Activated CD4-positive, alpha-beta T cell treated with anti-CD3 and anti-CD28 coated beads, Interleukin-2, amount 10 ng/mL, durations not matched to agents 7 days and 5 days (primary cell): ENCODE measurements at places on chromosomes 13 and 19. TPM values are rescaled to one million over a fixed set of nuclear protein-coding genes. Genes with fewer than 3 reads are reported as not detected.

Gene KCNN4
- total RNA-seq: 31.9 TPM

Gene CRTC1
- total RNA-seq: 10.2 TPM

Gene GPC6
- not detected for total RNA-seq

Gene LHB
- not detected for total RNA-seq

Gene GNG7
- total RNA-seq: 1.1 TPM
